NB4 (cell line): ENCODE measurements at places on chromosomes 3 and 15.

- DNase-seq, result no peak
Observed at GRCh38 chr3:25038922-25039321, 389.1 kb upstream of the RARB start.

GRCh38 chr3:117091676-117092075, 382.1 kb downstream of the TUSC7 start:
- DNase-seq, result no peak

DNA sequence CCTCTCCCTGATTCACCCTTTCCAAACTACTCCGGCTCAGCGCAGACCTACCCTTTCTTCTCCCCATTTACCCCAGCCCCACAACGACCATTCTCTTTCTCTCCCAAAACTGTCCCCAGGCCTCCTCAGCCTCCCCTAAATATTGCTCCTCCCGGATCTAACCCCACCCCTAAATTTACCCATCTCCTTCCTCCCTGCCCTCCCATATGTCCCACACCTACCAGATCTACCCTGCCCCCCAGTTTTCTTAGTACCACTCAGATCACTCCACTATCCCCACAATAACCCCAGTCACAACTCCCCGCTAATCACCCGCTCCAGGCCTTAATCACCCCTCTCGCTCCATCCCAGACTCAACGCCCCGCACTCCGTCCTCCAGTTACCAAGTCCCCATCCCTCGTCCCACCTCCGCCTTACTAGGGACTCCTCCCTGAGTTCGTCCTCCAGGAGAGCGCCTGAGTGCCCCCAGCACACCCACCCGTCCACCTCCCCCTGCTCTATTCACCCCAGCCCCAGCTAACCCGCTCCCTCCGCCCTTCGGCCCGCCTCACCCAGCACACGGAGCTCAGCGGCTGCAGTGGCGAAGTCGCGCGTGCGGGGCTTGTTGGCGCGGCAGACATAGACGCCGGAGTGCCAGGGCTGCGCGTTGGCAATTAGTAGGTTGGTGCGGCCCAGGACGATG, 18.6 kb upstream of the IGDCC3 start:
- DNase-seq, result no peak

- no peak for DNase-seq
Observed at GRCh38 chr3:168424059-168424734, 328.5 kb upstream of the GOLIM4 start.

DNA sequence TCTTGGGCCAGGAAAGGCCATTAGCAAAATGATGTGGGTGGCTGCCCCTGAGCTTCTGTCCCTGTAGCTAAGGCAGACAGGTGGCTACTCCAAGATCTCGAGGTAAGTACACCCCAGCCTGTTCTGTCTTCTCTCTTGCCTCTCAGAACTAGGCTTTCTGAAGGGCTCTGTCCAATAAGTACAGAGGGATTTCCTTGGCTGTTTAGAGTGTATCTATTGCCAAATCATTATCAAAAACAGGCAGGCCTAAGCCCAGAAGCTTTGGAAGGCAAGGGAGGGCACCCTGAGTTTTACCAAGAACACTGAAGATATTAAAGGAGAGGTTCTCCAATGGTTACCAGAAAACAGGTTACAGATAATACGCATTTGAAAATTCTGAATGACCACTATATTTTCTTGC, 156.6 kb downstream of the MYRIP start:
- no peak for DNase-seq

GRCh38 chr3:119160361-119160760, 13.0 kb upstream of the UPK1B start:
- no peak for DNase-seq

DNA sequence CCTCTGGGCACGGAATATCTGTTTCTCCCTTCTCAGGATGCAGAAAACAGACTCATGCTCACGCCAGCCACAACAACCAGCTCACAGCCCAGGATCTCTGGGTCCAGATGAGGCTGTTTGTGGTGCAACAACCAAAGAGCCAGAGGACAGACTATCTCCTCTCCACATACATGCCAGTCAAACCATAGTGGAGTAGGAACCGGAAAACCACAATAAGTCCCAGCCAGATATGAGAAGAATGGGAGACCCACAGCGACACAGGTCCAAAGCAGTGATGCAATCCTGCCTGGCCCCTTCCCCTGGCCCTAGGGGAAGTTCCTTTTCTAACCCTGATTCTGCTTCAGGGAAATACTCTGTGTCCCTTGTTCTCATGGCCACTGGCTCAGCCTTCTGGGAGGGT, 27.6 kb downstream of the MEX3B start:
- peak; percentile 97 for DNase-seq

DNA sequence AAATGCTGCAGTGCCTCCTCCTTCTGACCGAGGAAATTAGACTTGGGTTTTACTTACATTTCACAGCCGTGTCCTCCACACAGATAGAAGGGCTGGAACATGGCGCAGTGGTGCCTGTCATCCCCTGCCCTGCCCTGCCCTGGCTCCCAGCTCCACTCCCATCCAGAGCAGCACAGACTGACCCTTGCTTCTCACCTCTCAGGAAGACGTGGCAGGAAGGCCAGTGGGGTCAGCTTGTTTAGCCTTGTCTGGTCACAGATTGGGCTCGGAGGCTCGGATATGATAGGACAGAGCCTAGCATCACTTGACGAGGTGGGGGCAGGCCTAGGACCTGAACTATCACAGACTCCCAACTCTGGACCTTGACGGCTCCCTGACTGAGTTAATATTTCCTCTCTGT, 88.5 kb downstream of the LINGO1 start:
- no peak for DNase-seq

DNA sequence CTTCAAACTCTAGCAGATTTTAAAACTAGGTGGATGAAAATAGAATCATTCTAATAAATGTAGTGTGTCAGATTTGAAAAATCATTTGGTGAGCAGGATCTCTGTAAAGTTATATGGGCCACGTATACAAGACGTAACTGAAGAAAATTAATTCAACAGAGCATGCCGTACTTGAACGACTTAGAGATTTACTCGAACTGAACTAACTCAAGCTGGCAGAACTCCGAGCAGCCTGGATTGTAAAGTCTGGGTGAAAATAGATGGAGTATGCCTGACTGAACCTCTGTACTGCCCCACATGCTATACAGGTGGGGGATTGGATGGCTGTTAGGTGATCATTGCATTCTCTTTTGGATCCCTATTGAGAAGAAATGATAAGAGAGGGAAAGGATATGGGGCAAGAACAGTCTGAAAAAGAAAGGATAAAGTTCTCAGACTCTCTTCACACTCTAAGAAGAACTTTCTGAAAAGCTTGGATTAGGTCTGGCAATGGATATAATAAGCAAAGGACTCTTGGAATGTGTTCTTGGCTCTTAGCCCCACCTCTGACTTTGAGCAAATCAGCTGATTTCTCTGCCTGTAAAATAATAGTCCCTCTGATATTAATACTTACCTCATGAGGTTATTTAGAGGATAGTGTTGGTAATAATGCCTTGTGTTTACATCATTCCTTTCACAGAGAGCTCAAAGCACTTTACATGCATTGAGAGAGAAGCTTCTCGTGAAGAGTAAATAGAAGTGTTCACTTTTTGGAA, 147.5 kb downstream of the FILIP1L start:
- no peak for DNase-seq

GRCh38 chr3:20574746-20575145, 388.7 kb upstream of the SGO1 start:
- DNase-seq, result no peak

DNA sequence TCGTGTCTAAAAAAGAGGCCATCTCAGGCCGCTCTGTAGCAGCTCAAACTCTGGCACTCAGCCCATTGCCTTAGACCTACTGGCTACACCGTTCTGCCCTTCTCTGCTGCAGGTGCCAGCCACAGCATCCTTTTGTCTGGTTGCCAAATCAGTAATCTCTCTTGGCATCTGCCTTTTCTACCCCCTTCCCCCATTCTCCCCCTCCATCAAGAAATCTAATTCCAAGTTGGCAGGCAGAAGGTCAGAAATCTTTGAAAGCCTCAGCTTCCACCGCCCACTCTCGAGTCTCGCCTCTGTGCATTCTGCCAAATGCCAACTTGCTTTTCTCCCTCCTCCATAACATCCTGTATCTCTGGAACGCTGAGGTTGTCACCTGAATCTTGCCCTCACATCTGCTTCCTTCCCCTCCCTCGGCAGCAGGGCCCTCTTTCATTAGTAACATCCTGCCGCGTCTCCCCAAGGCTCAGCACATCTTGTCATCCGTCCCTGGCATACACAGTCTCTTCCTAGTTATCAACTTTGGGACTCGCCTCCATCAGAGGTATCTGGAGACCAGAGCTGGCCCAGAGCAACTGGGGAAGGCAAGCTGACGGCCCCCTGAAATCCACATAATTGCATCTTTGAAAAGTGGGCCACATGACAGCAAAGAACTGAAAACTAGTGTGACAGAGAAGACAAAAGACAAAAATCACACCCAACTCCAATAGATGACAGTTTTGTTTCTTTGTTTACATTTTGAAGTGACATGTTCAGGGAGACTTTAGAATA, 312.0 kb upstream of the CCDC54 start:
- DNase-seq, result no peak

DNA sequence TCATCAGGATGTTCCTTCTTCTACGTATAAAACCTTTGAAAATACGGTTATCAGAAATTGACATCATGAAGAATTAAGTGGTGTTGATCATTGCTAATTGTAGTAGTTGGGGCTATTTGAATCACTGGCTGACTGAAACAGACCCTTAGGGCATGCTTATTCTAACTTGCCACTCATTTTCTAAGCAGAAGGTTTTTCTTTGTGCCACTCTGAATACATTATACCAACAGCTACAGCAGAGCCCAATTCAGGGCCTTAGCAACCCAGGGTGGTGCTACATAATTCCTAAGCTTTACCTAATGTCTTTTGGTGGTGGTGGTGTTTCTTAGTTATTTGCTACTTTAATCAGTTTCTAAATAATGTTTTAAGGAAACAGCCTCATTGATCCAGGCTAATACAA, 524.2 kb downstream of the NLGN1 start:
- DNase-seq, result no peak

DNA sequence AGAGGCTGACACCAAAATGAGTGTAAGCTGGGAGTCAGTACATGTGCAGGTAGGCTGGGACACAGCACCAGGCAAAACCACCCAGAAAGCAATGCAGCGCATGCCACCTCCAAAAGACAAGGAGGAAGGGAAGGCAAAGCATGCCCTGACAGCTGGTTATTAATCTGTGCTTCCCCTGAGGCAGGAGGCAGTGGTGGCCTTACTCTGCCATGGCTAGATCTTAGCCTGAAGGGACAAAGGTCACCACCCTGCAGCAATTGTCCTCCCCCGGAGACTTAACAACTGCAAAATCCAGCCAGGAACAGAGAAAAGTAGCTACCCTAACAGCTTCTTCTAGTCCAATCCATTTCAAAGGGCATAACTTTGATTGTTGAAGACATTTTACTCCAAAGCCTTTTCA, 73.7 kb downstream of the PLD1 start:
- no peak for DNase-seq
